Stimulated activated CD4-positive, alpha-beta T cell treated with anti-CD3 and anti-CD28 coated beads, Interleukin-4, amount 100 ng/mL, for 1 hour (primary cell): ENCODE measurements at places on chromosomes 2 and 18.

GRCh38 chr2:96633641-96634040 lies 4.5 kb downstream of the KANSL3 start:
- no peak for DNase-seq

DNA sequence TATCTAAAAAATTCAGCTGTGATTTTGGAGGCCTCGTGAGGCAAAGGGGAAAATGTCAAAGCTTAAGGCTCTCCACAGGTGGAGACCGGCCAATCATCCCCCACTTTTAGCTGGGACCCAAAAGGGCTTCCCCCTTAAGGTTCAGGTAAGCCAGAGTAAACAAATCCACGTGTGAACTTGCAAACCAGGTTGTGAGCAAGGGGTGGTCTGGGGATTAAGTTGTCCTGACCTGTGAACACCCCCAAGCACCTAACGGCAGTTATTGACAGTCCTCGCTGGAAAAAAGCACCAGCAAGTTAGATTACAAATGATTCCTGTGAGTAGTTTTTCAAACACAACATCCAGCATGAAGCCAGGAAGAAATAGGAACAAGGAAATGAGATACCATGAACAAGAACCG lies 42.9 kb downstream of the MYO7B start:
- no peak for DNase-seq

DNA sequence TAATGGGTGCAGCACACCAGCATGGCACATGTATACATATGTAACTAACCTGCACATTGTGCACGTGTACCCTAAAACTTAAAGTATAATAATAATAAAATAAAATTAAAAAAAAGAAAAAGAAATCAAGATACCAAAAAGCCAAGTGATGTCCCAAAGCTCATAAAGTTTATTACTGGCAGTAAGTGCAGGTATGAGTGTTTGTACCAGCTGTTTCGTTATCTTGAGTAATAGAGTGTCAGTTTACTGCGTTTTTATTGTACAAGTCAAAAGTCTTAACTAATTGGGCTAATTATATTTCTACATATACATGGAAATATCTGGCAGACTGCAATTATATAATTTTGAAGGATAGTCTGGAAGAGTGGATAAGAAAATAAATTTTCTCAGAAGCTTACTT lies 41.8 kb downstream of the MFSD6 start:
- DNase-seq: no peak

GRCh38 chr2:237459226-237459625 lies 27.8 kb upstream of the MLPH start:
- DNase-seq: no peak

DNA sequence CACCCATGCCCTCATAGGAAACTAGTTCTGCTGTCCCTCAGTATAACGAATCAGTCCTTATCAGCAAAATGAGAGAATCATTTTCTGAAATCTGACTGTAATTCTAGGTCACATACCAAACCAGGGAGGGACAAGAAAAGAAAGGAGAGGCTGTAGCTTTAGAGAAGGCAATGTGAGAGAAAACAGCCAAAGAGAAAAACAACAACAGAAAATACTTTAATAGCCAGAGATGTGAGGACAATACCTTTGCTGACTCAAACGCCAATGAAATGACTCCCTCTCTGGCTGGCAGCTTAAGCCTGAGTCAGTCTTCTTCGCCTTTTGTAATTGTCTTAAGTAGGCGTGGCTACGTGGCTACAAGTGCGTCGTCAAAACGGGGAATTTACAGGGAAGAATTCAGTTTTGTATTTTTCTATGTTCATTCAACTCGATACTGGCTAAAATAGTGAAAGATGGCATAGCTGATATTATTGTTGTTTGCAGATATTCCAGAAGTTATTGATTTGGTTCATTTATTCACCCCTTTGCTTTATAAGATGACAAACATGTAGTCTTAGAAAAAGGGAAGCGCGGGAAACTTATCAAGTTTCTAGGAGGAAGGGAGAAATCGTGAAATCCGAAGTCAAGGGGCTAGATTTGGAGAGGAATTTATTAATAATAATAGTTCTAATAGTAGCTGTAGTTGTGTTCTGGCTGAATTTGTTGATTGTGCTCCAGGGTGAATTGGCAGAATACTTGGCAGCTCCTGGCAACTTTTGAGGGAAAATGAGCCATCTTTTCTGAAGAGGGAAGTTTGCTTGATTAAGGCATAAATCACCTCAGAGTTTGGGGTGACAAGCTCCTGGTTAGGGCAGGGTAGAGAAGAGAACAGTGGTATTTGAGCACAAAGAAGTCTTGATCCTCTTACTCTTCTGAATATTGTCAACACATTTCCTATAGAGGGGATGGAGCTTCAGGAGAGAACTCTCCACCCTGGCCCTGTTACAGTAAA lies at the start of gene IL1A:
Gene IL1A (minus strand): TSS at position 295 of the 991 bp plus-strand sequence. CDS start 723 bp downstream, outside the sequence.
- DNase-seq: no peak

DNA sequence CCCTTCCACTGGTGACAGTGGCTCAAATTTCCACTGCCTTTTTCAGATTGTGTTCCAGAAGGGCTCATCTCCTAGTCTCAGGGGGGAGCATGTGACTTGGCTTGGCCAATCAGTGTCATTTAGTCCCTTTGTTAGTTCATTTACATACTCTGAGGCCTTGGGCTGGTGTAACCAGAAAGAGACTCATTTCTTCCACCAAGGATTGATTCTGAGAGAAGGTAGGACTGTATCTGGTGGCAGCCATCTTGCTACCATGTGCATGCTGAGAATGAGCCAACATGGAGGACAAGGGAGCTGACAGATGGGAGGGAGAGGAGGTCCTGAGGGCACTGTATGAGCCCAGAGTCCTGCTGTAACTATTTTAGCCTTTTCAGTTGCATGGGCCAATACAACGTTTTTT lies 191.7 kb downstream of the THSD7B start:
- no peak for DNase-seq

DNA sequence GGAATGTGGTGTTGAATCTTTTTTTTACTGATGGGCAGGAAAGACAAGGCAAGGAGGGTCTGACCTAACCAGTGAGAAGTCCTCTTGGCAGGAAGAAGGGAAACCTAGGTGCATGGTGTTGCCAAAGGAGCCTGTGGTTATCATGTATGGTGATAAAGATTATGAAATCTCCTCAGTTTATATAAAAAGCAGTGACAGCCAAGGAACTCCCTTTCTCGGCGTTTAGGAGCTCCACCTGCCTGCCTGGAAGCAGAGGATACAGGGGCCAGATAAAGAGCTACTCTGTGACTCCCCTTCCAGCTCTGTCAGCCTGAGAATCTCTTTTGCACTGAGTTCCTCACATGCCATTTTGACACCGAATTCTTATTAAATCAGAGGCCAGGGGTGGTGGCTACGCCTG lies 26.1 kb downstream of the COLEC12 start:
- DNase-seq: no peak

GRCh38 chr2:50443868-50444630 lies 587.9 kb downstream of the NRXN1 start:
- DNase-seq: no peak

- DNase-seq: no peak
These were observed 8.6 kb upstream of the TMEM163 start for GRCh38 chr2:134727385-134727784.

- DNase-seq: no peak
These were observed 442.5 kb upstream of the PKDCC start for GRCh38 chr2:41605311-41605710.

DNA sequence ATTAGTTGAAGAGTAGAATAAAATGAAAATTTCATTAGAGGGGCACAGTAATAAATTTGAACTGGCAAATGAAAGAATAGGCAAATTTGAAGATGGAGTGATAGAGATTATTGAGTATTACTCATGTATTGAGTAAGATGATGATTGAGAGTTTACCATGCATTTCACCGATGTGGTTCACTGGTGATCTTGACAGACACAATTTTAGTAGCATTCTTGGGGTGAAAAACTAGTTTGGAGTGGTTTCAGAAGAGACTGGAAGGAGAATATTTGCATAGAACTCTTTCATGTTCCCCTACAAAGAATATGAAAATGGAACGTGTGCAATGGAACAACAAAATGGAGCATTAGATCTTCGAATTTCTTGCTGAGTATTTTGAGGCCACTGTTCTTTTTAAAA lies 121.4 kb downstream of the ASXL3 start:
- no peak for DNase-seq

GRCh38 chr2:120547662-120548061 lies 188.0 kb upstream of the GLI2 start:
- no peak for DNase-seq

- DNase-seq: no peak
These were observed 16.4 kb downstream of the PLEKHH2 start for GRCh38 chr2:43653506-43653905.

DNA sequence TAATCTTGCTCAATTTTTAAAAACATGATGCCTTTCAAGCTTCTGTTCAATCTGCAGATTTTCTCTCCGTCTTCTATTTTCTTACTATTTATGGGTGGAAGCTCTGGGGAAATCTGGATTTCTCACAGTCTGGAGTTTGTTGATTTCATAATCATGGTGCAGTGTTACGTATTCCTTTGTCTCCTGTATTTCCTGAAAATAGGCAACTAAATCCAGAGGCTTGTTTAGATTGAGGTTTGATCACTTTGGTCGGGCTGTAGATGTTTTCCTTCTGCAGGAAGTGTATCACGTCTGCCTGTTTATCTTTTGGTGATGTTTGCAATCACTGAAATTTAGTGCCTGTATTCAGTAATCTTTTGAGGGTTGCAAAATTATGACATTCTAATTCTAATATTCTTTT lies 487.7 kb downstream of the LRRTM4 start:
- no peak for DNase-seq

GRCh38 chr18:13231151-13231550 lies 12.6 kb downstream of the LDLRAD4 start:
- no peak for DNase-seq

DNA sequence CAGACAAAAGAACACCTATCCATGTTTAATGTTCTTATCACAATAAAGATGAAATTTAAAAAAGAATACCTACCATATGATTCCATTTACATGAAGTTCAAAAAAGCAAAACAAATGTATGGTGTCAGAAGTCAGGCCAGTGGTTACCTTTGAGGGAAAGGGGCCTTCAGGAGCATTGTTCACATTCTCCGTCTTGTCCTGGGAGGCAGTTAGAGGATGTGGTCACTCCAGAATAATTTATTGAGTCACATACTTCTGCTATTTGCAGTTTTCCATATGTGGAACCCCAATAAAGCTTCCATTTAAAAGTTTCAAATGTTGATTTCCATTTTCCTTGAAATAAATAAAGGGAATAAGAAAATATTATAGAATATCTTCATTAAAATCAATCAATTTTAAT lies 41.6 kb upstream of the POU3F3 start:
- DNase-seq: no peak

DNA sequence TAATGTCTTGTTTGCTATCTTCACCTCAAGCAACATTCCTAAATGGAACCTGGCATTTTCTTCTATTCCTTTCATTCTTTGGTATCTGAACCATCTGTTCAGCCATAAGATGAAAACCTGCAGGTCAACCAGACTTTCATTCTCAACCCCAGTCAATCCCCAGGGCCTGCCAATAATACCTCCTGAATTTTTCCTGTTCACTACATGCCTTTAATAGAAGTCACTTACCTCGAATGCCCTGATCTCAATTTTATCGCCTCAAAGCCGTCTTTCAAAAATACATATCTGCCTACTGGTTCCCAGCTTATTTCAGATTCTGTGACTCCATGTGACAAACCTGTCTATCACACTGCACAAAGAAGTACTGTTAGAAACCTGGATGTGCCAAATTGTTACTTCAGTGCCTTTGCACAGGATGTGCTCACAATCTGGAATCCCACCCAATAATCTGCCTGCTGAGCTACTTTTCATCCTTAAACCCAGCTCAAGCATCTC lies 22.6 kb downstream of the ST3GAL5 start:
- DNase-seq: no peak

- DNase-seq: no peak
These were observed 45.6 kb downstream of the ZNF519 start for GRCh38 chr18:14086458-14087231.

- DNase-seq: peak; percentile 59
These were observed 97.2 kb downstream of the INSIG2 start for GRCh38 chr2:118185210-118186109.

DNA sequence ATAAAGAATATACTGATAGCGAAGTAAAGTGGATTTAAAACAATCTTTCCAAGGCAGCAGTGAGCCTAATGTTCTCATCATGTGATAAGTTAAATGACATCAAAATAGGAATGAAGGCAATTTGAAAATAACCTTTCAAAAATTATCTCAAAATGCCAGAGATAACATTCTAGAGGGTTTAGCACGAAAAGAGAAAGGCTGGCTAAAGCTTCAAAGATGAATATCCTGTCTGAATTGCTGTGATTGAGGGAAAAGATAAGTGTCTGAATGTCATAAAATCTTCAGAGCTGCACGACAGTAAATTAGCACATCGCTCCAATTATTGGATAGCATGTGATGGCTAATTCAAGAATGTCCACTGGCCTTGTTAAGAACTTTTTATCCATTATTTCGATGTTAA lies 159.3 kb downstream of the PID1 start:
- no peak for DNase-seq

DNA sequence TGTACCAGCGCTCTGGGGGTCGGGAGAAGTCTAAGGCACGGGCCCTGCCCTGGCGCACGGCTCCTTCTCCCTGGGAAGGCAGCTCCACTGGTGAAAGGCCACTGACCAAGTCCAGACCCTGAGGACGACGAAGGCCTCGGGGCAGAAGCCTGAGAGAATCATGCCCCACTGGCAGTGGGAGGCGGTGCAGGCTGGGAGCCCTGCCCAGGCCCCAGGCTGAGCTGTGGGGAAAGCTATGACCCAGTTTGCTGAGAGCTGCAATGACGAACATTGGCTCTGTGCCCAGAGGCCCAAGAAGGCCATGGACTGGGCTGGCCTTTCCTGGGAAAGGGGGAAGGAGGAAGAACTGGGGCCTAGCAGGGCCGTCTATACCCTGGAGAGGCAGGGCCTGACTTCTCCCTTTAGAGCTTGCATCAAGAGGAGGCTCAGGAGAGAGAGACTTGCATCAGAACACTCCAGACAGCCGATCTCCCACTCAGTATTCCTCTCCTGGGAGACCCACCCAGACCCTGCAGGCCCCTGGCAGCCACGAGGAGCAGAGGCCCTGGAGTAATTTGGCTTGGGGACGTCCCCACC lies 32.9 kb downstream of the HS1BP3 start:
- DNase-seq: no peak

GRCh38 chr2:17916584-17916983 lies 38.1 kb downstream of the KCNS3 start:
- no peak for DNase-seq

GRCh38 chr2:57330447-57330846 lies 716.2 kb upstream of the VRK2 start:
- DNase-seq: no peak

- DNase-seq: no peak
These were observed 12.4 kb upstream of the TANK start for GRCh38 chr2:161147856-161148255.

- DNase-seq: no peak
These were observed 3.5 kb downstream of the TRIB2 start for GRCh38 chr2:12720278-12720620.

GRCh38 chr2:47737-48136 lies 1.4 kb upstream of the FAM110C start:
- DNase-seq: no peak

DNA sequence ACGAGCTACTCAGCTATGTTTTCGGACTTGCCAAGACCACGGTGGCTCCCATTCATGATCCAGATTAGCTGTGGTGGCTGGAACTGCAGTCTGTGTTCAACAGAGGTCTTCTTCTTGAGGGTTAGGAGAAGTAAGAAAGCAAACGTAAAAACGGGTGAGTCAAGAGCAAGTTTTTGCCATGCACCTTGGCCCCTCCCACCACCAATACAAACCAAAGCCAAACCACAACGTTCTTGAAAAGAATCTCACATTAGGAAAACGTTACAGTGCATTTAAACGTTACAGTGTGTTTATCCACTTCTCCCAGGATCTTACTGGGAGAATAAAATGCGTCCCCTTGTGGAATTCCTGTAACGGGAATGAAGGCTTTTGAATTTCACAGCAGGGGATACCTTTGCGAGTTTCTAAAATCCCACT lies 725 bp downstream of the FBXO48 start:
- peak; percentile 56 for DNase-seq
